Posterior cingulate gyrus (tissue), 11 donors: ENCODE measurements at places on chromosomes 5 and 9.

GRCh38 chr9:92328225-92328624 lies 2.5 kb downstream of the CENPP start:
- DNase-seq, result no peak

DNA sequence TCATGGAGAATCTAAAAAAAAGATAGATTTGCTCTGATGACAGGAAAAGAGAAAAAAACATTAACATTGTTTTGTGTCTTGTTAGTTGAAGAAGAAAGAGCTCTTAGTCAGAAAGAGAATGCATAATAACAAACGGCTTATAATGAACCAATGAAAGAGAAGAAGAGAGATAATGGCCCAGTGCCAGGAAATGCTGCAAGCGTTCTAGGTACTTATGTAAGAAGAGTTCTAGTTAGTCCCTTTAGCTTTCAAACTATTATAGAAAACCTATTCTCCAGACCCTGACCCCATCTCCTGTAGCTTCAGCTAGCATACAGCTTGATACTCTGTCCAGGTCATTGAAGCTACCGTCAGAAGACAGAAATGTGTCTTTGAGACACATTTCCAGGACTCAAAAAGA lies 70.2 kb downstream of the FBXL17 start:
- no peak for DNase-seq

DNA sequence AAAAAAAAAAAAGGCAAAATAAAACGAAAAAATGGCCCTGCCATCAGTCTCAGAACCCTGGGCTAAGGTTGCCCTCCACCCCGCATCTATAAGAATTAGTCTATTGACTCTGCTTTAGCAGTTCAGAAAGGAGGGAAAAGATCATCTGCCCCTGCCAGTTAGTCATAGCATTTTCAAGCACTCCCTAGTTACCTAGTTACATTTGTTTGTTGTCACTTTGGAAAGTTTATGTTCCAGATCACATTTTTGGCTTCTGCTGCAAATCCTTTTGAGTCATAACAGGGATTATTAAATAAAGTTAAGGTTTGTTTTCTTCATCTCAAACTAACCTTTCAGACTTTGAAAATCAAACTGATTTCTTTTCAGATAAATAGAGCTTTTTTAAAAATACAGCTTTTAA lies 52.1 kb downstream of the AQP7 start:
- DNase-seq, result no peak

- no peak for DNase-seq
These were observed 200.1 kb downstream of the PAX5 start for GRCh38 chr9:36833954-36834353.

DNA sequence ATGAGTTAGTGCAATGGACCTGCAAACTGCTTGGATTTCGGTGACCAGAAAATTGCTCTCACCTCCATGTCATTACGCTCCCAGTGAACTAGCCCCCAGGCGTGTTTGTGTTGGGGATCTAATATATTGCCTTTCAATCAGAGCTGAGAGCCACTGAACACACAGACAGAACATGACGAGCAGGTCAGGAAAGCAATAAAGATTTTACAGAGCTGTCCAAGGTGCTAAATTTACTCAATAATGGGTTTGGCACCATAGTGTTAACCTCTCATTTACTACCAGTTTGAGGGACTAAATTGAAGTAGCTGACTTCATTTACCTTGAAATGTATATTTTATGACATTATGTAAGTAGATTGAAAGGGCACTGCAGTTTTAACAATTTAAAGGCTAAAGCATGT lies 383.0 kb downstream of the EBF1 start:
- no peak for DNase-seq

DNA sequence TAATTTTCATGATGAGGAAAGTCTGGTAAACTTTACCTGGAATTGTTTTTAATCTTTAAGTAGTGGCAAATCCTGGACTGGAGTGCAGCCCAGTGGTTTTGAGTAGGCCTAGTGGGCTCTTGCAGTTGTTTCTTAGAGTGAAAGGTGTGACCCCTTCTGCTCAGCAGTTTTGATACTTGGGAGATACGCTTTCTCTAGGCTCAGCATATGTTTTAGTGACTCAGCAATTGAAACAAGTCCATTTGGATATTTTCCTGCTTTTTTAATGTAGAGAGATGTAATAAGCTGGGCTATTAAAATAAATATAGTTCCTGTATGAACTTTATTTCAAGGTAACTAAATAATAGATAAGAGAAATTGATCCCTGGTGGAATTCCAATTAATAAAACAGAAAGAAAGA lies 6.0 kb downstream of the POLR3G start:
- DNase-seq, result no peak

- DNase-seq, result no peak
These were observed 148.4 kb upstream of the NFIL3 start for GRCh38 chr9:91572044-91572443.

- DNase-seq, result no peak
These were observed 15.0 kb downstream of the C9orf72 start for GRCh38 chr9:27558307-27558706.

GRCh38 chr5:145923405-145923804 lies 13.0 kb upstream of the SH3RF2 start:
- DNase-seq, result no peak

DNA sequence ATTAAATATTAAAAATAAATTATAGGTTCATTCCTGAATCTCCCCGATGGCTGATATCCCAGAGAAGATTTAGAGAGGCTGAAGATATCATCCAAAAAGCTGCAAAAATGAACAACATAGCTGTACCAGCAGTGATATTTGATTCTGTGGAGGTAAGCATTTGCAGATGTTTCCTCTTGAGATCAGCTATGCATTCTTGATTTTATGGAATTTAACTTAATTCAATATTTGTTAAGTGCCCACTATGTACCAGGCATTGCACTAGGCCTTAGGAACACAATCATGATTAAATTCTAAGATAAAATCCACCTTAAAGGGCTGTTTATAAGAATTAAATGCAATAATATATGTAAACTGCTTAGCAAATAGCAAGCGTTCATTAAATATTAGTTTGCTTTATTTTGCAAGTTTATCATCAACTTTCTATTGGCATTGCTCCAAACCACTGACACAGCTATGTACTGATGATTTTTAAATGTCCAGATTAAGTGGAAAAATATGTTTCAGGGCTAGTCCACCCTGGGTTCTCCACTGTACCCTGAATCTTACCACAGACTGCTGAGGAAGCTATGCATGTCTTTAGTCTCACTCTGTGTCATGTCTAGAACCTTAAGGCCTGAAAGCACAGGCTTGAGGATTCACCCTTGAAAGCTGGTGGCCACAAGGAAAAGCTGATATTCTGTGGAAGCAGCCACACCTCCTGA lies 33.2 kb downstream of the SLC22A4 start:
- no peak for DNase-seq

DNA sequence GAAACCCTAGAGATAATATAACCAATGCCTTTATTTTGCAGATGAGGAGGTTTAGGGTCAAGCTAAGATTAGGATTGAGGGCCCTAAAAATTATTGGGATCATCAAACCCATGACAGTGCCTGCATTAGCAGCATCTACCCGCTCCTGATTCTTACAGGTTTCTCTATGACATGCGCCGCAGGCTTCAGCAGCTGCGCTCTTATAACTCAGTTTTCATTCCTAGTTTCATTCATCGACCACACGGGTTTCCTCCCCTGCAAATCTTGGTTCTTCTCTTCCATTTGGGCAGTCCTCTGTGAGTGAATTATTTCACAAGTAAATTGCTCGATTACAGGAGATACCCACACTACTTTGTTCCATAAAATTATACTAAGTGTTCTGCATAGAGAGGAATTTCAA lies 137.2 kb downstream of the SLC24A2 start:
- no peak for DNase-seq

GRCh38 chr9:27554712-27555111 lies 18.6 kb downstream of the C9orf72 start:
- DNase-seq, result no peak

- no peak for DNase-seq
These were observed 134.0 kb upstream of the MAP3K1 start for GRCh38 chr5:56681346-56681745.

DNA sequence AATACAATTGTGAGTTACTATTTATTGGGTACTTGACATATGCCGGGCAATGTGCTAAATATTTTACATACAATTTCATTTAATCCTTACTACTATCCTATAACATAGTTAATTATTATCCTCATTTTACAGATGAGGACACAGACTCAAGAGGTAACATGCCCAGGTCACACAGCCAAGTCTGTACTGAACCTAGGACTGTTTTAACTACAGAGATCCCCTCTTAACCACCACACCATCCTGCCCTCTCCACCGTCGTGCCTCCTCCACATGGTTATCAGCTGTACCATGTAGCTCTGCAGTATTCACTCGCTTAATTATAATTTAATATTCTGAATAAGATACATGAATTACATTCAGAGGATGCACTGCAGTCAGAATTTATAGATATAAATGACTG lies 5.3 kb downstream of the RAB14 start:
- no peak for DNase-seq

DNA sequence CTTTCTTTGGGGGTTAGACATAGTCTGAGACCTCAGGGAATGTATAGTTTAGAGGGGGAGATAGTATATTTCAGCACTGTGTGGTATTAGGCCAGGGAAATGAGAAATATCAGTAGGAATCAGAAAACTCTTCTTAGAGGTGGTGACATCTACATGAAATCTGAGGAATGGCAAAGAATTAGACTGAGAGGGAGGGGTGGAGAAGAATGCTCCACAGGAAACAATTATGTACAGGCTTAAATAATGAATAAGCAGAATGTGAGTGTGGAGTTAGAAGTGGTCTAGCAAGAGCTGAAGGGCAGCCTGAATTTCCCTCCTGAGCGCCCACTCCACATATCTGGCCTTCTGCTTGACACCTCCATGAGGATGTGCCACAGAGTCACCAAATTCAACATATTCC lies 3.6 kb upstream of the MACIR start:
- DNase-seq, result no peak

GRCh38 chr5:61217214-61217613 lies 54.9 kb upstream of the SMIM15 start:
- no peak for DNase-seq

- no peak for DNase-seq
These were observed 53.8 kb upstream of the PAPPA start for GRCh38 chr9:116099821-116100220.

GRCh38 chr5:1231354-1231905 lies 6.2 kb downstream of the SLC6A18 start:
- no peak for DNase-seq

DNA sequence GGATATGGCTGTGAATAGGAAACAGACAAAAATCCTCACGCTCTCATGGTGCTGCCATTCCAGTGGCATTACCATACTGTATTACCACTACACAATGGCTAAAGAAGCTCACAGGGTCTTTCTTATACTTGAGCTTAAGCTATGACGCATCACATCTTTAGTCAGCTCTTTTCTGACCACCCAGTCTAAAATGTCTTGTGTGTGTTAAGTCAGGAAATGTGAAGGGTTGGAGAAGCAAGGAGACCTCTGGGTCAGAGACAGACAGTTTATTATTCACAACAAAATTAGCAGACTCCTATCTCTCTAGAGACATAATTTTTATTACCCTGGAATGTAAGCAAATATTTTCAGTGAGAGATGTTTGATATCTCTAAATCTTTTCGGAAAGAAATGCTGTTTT lies 1583.2 kb upstream of the WWC1 start:
- DNase-seq, result no peak

GRCh38 chr5:172685091-172685490 lies 44.0 kb downstream of the NEURL1B start:
- no peak for DNase-seq

DNA sequence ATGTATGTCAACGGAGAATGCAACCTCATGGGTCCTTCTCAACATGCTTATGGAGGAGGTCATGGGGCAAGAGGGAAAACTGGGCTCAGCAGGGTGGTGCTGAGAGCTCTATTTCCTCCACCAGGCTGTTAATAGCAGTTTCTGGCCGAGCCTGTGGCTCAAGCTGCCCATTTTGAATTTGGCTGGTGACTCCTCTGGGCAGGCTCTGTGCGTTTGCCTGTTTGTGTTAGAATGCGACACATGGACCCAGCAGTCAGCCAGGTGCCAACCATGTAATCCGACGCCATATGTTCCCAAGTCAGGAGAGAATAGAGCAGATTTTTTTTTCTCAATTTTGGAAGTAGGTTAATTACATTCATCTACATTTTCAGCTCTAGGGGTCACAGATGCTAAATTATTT lies 387.7 kb upstream of the CLINT1 start:
- DNase-seq, result no peak

DNA sequence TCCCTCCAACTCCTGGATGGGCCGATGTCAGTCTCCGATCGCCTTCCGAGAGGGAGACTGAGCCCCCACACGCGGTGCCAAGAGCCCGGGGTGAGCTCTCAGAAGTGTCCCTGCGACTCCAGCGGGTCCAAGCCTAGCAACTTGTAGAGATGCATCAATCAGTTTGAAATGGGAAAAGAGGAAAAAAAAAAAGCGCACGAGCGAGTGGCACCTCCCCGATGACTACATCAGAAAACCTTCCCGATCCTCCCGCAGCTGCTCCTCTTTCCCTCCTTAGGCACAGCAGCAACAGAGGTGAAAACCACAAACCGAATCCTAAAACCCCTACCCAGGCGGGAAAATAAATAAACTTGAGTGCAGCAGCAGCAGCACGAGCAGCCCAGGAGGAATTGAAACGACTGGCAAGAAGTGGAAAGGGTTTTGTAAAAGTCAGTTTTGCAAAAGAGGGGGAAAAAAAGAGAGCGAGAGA lies 1.0 kb upstream of the EFNA5 start:
- no peak for DNase-seq

GRCh38 chr5:39717176-39717897 lies 292.6 kb upstream of the DAB2 start:
- DNase-seq, result no peak

DNA sequence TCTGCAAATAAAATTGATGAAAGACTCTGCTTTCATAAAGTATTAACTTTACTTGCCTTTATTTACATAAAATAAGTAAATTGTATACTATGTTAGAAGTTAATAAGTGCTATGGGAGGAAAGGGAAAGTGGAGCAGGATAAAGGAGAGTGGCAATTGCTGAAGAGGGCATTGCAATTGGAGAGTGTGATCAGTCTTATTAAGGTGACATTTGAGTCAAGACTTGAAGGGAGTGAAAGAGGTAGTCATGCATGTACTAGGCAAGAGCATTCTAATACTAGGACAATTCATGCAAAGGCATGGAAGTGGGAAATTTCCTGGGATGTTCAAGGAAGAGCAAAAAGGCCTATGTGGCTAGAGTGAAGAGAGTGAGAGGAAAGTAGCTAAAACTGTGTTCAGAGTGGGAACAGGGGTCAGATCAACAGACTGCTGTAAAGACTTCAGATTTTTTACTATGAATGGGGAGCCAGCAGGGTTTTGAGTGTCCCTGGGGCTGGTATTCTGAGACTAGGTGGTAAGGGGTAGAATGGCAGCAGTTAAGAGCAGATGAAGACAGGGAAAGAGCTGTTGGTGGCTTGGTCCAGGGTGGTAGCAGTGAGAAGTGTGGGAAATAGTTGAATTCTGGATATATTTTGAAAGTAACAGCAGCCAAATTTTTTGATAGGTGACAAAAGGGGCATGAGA lies 182.3 kb upstream of the RIOK2 start:
- no peak for DNase-seq

DNA sequence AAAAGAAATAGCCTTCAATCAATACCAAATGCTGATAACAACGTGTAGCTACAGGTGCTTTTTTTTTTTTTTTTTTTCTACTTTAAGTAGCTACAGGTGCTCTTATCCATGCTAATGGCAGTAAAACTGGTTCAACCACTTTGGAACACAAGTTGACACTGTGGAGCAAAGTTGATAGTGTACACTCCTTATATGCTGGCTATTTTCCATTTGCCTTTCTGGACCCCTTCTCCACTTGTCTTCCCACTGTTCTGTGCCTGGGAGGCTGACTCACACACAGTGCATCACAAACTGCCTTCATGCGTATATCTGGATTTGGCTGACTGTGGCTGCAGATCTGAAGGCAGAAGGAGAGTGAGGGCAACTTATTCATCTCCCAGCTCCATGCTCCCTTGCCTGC lies 247.9 kb downstream of the MSX2 start:
- no peak for DNase-seq

GRCh38 chr9:120197605-120198004 lies 382.4 kb downstream of the CDK5RAP2 start:
- DNase-seq, result no peak
